Type B pancreatic cell (in vitro differentiated cells): ENCODE measurements at places on chromosomes 1 and 21.
A peak's percentile ranks its signal among the peaks of the same experiment; 100 is the strongest.

- no peak for DNase-seq
Observed at GRCh38 chr1:32289256-32289655, 2.6 kb upstream of the HDAC1 start.

GRCh38 chr1:199282751-199283305, 644.0 kb downstream of the PTPRC start:
- no peak for DNase-seq

GRCh38 chr1:19478322-19478721, 7.0 kb downstream of the CAPZB start:
- no peak for DNase-seq

GRCh38 chr1:222785529-222785928, 29.3 kb upstream of the DISP1 start:
- DNase-seq, result no peak

- no peak for DNase-seq
Observed at GRCh38 chr21:29321932-29322928, 23.5 kb downstream of the BACH1 start.

DNA sequence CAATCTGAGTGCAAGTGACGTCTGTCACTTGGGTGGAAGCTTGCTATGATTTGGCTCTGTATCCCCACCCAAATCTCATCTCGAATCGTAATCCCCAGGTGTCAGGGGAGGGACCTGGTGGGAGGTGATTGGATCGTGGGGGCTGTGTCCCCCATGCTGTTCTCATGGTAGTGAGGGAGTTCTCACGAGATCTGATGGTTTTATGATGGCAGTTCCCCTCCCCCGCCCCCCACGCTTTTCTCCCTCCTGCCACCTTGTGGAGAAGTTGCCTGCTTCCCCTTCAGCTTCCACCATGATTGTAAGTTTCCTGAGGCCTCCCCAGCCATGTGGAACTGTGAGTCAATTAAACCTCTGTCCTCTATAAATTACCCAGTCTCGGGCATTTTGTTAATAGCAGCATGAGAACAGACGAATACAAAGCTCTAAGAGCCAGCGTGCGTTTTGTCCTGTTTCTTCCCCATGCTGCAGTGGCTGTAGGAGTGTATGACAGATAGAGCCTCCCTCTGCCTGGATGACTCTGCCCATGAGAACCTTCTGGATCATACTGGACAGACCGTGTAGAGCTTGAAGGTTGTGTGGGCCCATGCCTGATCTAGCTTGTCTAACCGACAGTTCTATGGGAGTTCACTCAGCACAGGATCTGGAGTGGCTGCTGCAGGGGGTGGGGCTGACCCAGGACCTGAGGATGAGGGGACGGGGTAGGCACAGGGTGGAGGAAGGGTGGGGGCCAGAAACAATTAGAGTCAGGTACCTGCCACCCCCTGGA, 139.7 kb upstream of the ERRFI1 start:
- no peak for DNase-seq

DNA sequence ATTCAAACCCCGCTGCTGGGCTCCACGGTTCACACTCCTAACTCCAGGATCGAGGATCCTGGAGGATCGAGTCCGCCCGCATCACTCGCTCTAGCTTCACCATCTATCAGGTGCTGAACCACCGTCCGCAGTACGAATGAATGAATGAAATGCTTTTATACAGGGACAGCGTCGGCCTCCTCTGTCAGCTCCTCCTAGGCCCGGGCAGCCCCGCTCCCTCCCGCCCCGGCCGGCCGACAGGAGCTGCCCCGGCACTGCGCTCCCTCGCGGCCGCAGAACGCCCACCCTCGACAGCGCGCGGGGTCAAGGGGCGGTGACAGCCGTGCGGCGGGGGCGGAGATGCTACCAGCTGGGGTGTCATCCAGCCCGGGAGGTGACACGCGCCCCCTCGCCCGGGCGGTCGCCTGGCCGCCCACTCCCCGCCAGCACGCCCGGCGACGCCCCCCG, 520 bp downstream of the ZBTB17 start:
- DNase-seq, result no peak

DNA sequence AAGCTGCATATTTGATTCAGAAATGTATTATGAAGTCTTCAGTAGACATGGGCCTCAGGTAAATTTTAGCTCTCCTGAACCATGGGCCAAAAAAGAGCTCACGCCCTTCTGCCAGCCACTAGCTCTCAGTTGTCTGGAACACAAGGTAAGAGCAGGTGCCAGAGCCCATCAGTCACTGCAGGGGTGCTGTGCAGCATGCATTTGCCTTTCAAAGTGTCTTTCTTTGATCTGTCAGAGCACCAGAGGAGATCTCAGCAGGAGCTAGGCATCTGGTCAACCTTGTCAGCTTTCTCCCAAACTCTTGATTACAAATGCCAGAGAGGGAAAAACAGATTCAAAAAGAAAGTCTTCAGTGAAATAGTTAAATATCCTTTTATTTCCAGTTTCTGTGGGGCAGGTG, 332.3 kb downstream of the COL11A1 start:
- no peak for DNase-seq

- no peak for DNase-seq
Observed at GRCh38 chr1:87143413-87144135, 185.1 kb upstream of the LMO4 start.

- DNase-seq, result no peak
Observed at GRCh38 chr1:36787312-36787913, 246.9 kb downstream of the GRIK3 start.

DNA sequence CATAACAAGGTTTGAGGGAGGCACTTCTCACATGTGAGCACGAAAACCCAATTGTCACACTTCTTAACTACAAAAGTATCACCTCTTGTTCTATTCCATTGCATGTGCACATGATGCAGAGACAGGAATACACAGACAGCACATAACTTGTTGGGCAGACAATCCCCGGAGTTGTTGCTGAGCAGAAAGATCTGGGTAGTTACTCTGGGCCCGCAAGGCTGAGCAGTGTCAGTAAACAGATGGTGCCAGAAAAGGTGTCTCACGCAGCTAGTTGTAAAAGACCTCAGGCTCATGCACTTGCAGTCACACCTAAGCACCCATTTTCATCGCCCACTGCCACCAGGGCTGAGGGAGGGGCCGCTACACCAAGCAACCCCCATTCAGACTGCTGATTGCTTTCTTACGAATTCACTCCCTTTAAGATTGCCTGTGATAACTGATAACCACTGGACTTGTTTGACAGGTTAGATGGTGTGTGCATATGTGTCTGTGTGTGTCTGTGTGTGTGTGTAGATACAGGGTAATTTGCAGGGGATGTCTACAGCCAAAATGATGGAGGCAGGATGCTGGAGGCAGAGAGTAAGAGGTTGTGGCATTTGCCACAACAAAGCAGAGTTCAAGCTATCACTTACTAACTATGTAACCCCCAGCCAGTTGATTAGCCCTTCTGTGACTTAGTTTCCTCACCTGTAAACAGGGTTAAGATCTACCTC, 4.2 kb downstream of the LGR6 start:
- DNase-seq, result no peak

DNA sequence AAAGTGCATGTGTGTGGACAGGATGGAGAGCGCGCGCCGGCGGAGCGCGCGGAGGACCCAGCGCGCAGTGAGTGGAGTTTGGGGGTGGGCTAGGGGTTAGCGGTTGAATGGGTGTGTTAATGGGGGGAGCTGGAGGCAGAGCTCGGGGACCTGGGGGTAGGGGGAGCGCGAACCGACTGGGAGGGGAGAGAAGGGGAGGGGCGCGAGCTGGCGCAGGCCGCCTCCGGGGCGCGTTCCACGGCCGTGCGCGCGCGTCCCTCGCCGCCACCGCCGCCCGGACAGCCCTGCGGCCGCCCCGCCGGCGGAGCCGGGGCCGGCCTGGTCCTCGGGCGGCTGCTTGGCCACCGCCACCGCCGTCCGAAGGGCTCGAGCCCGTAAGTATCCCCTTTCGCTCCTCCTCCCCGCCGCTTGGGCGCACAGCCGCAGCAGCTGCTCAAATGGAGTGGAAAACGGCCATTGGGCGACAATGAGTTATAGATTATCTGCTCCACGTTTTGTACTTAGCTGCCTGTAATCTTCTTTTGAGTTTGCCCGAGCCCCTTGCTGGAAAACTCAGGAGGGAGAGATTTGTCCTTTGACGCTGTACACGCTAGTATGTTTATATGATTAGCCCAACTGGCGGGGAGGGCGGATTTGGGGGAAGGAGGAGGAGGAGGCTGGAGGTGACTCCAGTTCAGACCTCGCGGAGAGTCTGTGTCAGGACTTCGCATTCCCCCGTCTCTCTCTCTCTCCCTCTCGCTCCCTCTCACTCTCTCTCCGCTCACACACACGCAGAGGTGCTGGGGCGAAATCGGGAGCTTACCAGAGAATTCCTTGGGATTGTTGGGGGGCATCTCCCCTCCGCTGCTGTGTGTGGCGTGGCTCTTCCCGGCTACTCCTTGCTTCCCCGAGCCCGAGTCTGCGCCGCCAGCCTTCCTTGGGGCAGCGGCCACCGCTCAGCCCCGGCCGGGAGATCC, at the start of gene ADGRL2:
Gene ADGRL2 (plus strand): TSS at position 240 of the 956 bp plus-strand sequence. CDS start 36,051 bp downstream, outside the sequence.
- peak; percentile 82 for DNase-seq

- no peak for DNase-seq
Observed at GRCh38 chr1:231841616-231842344, 215.2 kb downstream of the DISC1 start.

DNA sequence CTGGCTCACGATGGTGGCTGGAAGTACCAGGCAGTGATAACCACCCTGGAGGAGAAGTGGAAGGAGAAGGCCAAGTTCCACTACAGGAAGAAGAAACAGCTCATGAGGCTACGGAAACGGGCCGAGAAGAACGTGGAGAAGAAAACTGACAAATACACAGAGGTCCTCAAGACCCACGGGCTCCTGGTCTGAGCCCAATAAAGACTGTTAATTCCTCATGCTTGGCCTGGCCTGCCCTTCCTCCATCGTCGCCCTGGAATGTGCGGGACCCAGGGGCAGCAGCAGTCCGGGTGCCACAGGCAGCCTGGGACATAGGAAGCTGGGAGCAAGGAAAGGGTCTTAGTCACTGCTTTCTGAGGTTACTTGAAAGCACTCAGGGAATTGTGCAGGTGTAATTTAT, 10.8 kb downstream of the IL24 start:
- no peak for DNase-seq

DNA sequence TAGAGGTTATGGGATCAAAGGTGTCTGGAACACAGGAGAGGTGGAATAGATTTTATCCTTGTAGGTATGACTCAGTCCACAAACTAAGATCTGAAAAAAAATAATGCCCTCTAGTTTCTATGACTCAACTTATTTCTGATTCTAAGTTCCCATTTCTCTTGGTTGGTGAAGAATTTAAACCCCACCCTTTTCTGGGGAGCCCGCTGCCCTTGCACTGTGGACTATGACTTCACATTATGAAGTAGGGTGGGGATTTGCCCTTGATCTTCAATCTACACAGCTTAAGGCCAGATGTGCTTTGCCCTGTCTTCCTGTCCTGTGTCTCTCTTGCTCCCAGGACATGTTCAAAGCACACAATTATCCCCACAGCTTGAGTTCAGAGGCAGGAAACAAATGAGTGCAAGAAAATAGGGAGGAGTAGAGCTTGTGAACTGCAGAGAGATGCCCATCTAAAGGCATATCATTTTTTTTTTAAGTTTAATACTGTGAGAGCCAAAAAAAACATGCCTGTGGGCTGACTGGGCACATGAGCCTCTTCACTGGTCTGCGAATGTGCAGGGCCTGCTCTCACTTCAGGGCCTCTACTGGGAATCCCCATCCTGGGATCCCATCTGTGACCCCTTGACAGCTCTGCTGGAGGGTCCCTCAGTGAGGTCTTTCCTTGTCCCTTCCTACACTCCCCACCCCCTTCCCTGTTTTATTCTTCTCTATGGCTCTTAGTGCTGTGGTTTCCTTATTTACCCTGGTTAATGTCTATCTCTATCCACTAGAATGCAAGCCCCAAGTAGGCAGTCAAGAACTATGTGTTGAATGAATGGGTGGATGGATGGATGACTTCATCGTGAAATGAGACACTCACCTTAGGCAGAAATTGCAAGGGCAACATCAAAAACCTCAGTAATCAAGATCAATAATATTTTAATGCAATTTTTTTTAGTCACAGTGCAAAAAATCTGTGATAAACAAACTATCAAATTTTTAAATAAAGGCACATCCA, 61.5 kb downstream of the CD58 start:
- DNase-seq, result no peak

DNA sequence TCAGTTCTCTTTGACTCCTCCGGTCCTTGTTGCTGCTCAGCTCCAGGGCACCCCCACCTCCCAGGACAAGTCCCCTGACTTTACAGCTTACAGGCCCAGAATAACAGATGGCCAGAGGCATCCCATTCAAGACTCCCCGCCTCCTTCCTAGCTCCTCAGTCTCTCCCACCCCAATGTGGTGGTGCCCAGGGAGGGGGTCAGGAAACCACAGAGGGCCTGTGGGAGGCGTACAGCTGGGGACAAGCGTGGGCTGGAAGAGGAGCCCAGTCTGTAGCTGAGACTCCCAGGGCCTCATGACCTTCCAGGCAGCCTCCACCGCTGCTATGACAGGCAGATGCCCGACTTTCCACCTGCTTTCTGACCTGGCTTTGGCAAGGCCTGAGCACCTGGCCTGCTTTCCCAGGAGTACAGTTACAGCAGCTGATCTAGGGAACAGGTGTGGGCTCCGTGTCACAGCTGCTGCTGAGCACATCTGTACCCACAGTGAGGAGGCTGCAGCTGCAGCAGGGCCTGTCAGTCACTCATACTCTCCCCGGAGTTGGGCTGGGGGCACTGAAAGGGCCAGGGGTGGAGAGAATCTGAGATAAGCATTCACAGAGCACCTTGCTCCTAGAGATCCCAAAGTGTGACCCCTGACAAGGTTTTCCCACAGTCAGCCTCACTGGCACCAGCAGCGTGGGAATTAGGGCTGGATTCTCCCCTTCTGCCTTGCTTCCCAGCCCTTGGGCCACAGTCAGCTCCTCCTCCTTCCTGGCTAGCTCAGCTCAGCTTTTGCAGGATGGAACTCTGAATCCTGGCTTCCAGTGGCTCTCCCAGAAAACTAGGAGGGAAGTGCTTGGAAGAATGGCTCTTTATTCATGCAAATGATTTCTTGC, 7.1 kb upstream of the NAV1 start:
- no peak for DNase-seq

- no peak for DNase-seq
Observed at GRCh38 chr1:8238141-8239038, 79.5 kb upstream of the SLC45A1 start.

GRCh38 chr1:43511394-43511793, 19.3 kb upstream of the PTPRF start:
- DNase-seq, result peak; percentile 3

GRCh38 chr1:217348960-217349664, 281.8 kb downstream of the GPATCH2 start:
- DNase-seq, result no peak

- DNase-seq, result no peak
Observed at GRCh38 chr1:244852694-244853093, 11.6 kb downstream of the HNRNPU start.

DNA sequence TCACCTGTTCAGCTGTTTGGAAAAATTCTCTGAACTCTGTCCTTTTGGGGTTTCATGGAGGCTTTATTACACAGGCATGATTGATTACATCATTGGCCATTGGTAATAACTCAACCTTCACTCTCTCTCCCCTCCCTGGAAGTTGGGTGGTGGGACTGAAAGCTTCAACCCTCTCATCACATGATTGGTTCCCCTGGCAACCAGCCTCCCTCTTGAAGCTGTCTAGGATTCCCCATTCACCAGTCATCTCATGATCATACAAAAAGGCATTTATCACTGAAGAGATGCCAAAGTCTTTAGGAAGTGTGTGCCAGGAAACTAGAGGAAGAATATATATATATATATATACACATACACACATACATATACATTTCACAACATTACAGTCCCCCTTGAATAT, 228.5 kb downstream of the ZNF326 start:
- DNase-seq, result no peak

- DNase-seq, result no peak
Observed at GRCh38 chr1:214856843-214857242, 225.7 kb upstream of the KCNK2 start.

- no peak for DNase-seq
Observed at GRCh38 chr1:44076066-44076465, 42.6 kb upstream of the KLF17 start.

- no peak for DNase-seq
Observed at GRCh38 chr1:227190321-227190720, 128.0 kb downstream of the CDC42BPA start.
